ENCODE measurements at places on chromosomes 5 and 9.

- DNase-seq, result no peak
Measured at GRCh38 chr5:80825786-80826460, 134.2 kb upstream of the RASGRF2 start.

- no peak for DNase-seq
Measured at GRCh38 chr9:92032891-92033290, 82.3 kb downstream of the SPTLC1 start.

- no peak for DNase-seq
Measured at GRCh38 chr9:23551311-23551721, 274.7 kb downstream of the ELAVL2 start.

DNA sequence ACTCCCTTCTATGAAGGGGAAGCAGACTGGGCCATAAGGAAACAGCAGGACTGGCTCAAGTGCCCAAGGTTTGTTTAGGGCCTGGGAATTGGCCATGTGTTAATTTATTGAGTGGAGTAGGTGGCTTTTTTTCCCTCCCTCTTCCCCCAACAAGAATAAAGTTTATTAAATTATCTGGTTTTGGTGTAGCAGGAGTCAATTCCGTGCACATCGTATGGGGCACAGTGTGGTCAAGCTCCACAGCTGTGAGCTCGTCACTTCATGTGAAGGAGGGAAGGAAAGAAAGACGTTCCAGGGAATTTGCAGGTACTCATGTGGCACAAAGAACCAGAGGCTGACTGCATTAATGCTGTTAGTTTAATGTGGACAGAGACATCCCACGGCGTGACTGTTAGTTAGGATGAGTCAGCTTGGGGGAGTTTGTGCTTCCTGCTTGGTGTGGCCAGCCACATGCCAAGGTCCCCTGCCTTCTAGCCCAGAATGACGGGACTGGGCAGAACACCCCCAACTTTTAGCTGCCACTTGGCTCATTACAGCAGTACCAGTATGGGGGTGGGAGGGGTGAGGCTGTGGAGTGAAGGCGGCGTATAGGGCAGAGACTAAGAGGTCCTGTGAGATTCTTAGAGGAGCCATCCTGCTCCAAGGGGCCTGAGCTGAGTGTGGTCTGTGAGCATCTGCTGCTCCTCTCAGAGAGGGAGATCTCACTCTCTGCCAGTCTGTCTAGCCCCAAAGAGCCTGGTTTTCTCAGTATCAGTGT, 33.2 kb downstream of the CSF1R start:
- DNase-seq, result no peak

GRCh38 chr5:126917918-126918614, 112.3 kb downstream of the MARCHF3 start:
- no peak for DNase-seq

GRCh38 chr9:89433826-89434225, 64.1 kb downstream of the SEMA4D start:
- DNase-seq, result no peak

GRCh38 chr9:115135821-115136778, 18.1 kb upstream of the TNC start:
- DNase-seq, result no peak

DNA sequence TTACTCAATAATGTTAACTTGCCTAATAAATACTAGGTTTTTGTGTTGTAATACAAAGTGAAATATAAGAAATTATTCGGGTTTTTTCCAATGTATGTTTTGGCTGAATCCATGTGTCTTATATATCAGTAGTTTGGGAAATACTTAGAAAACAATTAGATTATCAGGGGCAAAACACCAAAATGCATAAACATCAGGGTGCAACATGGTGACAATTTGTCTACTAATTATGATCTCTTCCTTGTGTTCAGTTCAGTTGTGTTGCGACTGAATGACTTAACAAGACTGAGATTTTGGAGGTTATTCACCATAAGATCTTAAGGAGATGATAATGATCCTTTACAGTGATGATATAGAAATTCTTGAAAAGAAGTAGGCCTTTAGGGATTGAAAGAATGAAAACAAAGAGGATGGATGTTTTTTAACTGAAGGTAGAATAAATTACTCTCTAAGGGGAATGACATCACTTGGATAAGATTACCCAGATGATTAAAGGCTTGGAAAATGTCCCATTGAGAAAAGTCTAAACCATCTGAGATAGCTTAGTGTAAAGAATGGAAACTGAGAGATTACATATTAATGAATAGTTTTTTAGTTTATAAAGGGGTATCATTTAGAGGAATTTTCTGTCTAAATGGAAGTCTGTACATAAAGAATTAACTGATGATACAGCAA, 415.8 kb downstream of the SPATA31D1 start:
- no peak for DNase-seq

DNA sequence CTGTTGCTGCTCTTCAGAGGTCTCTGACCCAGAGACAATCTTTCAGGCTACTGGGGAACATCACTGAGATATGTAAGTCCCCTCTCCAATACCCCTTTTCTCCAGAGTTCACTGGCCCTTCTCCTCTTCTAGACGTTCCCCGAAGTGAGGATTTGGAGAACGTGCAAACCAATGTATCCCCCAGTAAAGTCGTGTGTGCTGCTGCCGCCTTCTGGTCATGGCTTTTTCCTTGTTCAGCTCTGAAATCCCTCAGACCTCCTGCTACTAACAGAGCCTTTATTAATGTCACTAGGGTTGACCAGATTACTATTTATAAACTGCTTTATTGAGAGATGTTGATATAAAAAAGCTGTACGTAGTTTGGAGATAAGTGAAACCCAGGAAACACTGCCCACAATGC, 1028.6 kb downstream of the CDH9 start:
- no peak for DNase-seq

GRCh38 chr5:147160902-147161700, 73.7 kb upstream of the STK32A start:
- no peak for DNase-seq

DNA sequence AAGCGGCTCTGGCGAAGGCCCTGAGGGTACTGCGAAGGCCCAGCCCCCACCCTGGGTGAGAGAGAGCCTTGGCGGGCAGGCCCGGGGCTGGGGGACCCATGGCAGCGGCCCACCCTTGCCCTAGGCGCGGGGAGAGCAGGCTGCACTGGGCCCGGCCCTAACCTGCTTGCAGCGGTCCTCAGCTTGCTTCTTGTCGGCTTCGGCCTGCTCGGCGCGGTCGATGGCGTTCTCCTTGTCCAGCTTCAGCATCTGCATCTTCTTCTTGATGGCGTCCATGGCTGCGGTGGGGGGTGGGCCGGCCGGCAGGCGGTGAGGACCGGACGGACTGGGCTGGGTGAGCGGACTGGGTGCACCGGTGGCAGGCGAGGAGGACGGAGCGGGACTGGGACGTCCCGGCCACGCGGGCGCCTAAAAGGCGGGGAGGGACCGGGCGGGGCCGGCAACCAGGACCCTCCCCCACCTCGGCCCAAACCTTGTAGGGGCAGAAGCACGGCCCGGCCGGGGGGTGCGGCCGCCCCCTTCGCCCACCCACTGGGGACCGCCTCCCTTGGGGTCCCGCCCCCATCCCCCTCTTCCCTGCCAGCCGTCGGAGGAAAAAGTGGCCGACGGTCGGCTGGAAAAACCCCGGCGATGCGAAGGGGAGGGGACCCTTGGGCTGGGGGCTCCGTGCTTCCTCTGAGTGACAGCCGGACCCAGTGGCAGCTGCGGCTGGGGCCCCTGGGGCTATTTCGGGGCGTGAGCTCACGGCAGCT, at the start of gene TPM2:
Gene TPM2, minus strand, starts transcription at position 384 of the 752 bp plus-strand sequence. Its CDS starts 108 bp downstream, at position 276.
- DNase-seq, result no peak

GRCh38 chr9:114228016-114228808, 72.9 kb downstream of the COL27A1 start:
- no peak for DNase-seq

- no peak for DNase-seq
Measured at GRCh38 chr9:33341182-33341581, 50.9 kb downstream of the NFX1 start.

DNA sequence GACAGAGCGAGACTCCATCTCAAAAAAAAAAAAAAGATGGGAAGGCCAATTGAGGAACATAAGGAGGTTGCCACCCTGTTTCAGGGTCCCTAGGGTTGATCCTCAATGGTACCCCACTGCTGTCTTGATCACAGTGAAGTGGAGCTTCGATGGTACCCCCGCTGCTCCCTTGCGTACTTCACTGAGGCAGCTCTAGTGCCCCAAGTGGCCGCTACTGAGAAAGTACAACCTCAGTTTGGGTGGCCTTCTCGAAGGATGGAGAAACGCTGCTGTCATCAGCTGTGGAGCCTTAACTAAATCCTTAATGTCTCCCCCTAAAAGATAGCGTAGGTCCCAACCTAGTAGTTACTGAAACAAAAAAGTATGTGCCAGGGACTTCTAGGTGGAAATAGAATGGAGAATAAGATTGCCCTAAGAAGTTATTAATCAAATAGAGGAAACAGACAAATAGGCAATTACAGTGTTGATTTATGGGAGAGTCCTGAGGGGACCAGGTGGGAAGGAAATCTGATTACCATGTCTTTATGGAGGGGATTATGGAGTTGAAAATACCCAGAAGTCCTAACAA, 6.3 kb downstream of the TESK1 start:
- DNase-seq, result peak; percentile 46

DNA sequence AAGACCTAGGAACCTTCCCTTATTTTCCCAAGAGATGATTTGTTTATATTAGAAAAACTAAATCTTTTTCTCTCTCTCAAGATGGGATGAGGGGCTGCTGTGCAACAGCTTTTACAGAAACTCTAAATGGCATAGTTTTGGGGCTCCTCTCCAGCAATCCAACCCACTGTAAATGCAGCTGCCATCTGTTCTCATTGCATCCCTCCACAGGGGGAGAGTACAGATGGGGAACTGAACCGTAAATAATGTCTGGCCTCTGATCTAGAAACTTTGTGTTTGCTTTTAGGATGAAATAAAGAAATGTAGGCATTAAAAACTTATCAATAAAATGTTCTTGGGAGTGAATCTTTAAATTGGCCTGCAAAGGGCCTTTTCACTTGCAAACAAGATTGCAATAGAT, 291.4 kb downstream of the MCTP1 start:
- DNase-seq, result no peak

DNA sequence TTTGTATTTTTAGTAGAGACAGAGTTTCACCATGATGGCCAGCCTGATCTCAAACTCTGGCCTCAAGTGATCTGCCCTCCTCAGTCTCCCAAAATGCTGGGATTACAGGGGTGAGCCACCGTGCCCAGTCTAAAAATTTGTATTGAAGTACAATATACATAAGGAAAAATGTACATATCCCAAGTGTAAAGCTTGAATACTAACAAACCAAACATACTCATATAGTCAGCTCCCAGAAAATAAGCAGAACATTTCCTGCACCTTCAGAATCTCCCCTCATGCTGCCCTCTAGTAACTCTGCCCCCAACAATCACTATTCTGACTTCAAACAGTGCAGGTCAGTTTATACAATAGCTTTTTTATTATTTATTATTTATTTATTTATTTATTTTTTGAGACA, 1.6 kb upstream of the NOL6 start:
- DNase-seq, result no peak

- DNase-seq, result no peak
Measured at GRCh38 chr9:19918630-19919029, 129.8 kb upstream of the SLC24A2 start.

GRCh38 chr9:134966270-134966669, 48.6 kb upstream of the FCN1 start:
- DNase-seq, result no peak

GRCh38 chr5:91141642-91142041, 241.5 kb downstream of the ARRDC3 start:
- DNase-seq, result no peak

GRCh38 chr5:179738742-179739141, 6.1 kb downstream of the MAML1 start:
- DNase-seq, result no peak

DNA sequence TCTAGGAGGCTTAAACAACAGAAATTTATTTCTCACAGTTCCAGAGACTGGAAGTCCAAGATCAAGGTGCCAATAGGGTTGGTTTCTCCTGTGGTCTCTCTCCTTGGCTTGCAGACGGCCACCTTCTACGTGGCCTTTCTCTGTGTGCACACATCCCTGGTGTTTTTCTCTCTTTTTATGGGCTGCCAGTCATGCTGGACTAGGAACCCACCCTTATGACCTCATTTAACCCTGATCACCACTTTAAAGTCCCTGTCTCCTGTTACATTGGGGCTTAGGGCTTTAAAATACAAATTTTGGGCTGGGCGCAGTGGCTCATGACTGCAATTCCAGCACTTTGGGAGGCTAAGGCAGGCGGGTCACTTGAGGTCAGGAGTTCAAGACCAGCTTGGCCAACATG, 157.1 kb downstream of the TLE1 start:
- DNase-seq, result no peak

DNA sequence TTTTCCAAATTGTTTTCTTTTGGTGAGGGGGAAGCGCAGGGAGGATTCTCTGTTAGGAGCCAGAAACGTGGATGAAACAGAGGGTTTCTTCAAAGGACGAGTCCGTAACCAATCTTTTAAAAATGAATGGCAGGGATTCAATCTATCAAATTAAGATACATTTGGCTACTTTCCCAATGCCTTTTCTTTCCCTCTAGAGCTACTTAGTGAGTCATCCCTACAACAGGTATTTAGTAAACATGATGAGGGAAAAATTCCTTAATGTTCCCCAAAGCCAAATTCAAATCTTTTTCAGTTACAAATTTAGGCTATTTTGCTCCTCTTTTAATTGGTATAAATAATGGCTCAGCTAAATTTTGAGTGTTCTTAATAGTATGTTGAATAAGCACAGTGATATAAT, 366.4 kb upstream of the RIOK2 start:
- DNase-seq, result no peak

GRCh38 chr9:33923998-33924701, 107.2 kb downstream of the UBE2R2 start:
- DNase-seq, result no peak

GRCh38 chr5:59485107-59485506, 408.4 kb downstream of the PDE4D start:
- no peak for DNase-seq

DNA sequence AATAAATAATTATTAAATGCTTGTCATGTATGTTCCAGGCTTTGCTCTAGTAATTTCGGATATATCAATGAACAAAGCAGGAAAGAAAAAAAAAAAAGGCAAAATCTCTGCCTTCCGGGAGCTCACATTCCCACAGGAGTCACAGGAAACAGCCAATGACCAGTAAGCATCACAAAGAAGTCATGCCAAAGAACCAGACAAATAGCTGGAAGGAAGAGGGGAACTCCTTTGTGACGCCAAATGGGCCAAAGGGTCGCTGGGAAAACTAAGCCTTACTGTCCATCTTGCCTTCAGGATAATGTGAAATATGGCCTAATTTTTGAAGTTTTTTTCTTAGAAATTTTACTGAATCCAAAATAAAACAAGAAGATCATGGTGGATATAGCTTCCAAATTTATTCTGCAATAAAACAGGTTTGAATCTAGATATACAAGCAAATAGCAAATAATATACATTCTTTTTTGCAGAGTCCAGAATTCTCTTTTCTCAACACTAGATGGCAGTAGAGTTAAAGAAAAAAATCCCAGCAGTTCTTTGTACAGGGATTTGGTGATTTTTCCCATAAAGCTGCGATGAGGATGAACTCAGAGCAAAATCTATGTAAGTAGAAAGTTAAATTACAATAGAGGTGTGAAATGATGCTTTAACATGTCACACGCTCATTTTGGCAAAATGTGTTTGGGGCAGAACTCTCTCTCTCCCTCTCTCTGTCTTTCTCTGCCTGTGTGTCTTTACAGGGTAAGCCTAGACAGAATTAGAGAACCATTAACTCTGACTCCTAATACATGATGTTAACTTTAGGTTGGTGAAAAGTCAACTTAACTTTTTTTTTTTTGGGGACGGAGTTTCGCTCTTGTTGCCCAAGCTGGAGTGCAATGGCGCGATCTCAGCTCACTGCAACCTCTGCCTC, 60.0 kb upstream of the TUT7 start:
- DNase-seq, result no peak
